Suppressor macrophage treated with lipopolysaccharide for 4 hours (primary cell): ENCODE measurements at places on chromosomes 2 and 18.

- DNase-seq = no peak
Observed at GRCh38 chr2:39787950-39788349, 8.9 kb upstream of the THUMPD2 start.

DNA sequence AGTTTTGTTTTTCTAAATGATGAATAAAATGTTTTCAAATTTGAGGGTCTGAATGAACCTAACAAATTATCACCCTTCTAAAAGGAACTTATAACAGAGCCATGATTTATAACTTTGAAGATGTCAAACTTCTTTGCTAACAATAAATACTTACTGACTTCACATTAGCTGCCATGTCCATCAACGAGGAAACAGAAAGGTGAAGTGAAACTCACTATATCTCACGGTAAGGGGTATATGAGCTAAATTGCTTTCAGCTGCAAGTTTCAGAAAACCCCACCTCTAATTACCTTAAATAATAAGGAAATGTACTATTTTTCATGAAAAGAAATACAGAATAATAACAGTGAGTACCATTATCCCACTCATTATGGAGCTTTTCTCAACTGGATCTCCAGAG, 350.8 kb upstream of the NT5C1B start:
- no peak for DNase-seq

DNA sequence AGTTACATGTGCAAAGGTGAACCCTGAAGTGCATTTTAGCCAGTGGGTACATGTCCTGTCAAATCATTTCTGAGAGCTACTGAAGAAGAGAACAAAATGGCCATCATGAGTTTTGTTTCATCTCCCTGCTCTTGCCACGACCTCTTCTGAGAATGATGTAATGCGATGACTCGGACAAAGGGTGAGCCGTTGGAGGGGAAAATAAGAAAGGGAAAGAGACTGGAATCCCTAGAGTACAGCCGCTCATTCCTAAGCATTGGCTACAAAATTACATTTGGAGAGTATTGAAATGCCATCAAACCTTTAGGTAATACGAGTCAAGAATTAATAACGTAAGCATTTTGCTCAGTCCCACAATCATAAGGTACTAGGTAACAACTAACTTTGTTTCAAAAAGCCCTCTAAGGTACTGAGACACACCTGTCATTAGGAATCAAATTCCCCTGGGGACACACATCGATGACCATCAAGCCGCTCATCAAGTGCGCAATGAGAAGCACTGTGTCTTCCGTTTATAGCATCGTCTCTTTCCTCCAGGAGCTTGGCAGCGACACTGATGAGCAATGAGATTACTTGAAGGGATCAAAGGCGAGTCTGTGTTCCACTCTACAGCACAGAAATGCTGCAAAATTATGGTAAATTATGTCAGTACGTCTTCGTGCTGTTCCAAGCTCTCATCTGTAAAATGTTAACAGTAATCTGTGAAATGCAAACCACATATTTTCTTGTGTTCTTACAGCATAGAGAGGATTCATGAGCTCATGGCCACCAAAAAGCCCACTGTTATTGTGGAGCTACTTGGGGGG, 97.3 kb upstream of the PIEZO2 start:
- peak; percentile 14 for DNase-seq

- no peak for DNase-seq
Observed at GRCh38 chr2:34498561-34498960, 899.5 kb upstream of the FAM98A start.

DNA sequence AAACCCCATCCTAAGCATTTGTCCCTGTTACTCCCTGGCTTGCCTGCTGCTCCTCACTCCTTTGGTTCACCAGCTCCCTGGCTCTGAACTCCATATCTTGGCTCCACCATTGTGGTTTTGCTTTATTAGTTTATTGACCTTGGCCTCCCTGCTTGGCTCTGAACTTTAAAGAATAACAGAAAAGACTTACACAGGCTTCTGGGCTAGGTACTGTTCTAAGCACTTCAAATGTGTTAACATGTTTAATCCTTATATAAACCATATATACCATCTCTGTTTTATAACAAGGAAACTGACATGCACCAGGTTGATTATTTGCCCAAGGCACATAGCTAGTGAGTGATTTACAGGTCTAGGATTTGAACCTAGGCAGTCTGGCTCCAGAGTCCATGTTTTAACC, 149.7 kb upstream of the CAPN13 start:
- DNase-seq = no peak

- DNase-seq = no peak
Observed at GRCh38 chr18:9846162-9846925, 39.4 kb upstream of the TXNDC2 start.

- no peak for DNase-seq
Observed at GRCh38 chr2:6254441-6254840, 562.3 kb downstream of the SOX11 start.

GRCh38 chr2:105373344-105373781, 25.5 kb downstream of the FHL2 start:
- no peak for DNase-seq

- no peak for DNase-seq
Observed at GRCh38 chr2:172861656-172862476, 126.2 kb downstream of the RAPGEF4 start.

GRCh38 chr2:14828223-14828622, 195.7 kb downstream of the LRATD1 start:
- no peak for DNase-seq

- DNase-seq = no peak
Observed at GRCh38 chr2:143623231-143623908, 494.2 kb downstream of the ARHGAP15 start.

- peak; percentile 94 for DNase-seq
Observed at GRCh38 chr2:96305091-96305978, at the start of gene SNRNP200. Gene SNRNP200 (minus strand): TSS chr2:96305546. CDS start chr2:96305437, 109 bp downstream.

- no peak for DNase-seq
Observed at GRCh38 chr2:112322919-112323318, 47.5 kb downstream of the ZC3H6 start.

- DNase-seq = no peak
Observed at GRCh38 chr2:103009871-103010270, 248.0 kb downstream of the TMEM182 start.

GRCh38 chr2:36556842-36557241, 41.1 kb downstream of the FEZ2 start:
- no peak for DNase-seq

- no peak for DNase-seq
Observed at GRCh38 chr2:4551691-4552474, 848.5 kb downstream of the DCDC2C start.

- DNase-seq = no peak
Observed at GRCh38 chr2:242051463-242051862, 181.9 kb downstream of the RTP5 start.

DNA sequence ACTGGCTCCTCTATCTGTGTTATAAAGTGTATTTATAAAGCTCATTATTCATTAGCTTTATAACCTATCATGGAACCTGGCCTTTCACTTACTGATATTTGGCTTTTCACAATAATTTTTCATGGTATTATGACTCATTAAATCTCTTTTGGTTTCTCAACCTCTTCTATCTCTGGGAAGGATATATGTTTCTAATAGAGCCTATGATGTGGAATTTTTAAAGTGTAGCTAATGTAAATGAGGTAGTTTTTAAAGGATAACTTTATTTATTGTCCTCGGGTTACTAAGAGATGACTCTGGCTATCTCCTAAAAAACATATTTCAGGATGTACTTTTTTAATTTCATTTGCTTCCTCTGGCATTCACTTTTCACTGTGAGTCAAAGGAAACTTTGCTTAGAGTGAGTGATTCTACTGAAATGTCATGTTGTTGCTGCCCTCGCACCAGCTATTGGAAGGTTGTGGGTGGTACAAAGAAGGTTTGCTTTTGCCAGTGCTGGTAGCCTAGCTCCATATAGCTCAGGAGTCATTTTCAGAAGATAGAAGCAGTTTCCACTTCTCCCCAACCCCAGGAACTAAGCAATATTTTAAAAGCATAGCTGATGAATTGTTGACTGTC, 85.2 kb upstream of the RPE start:
- DNase-seq = no peak

DNA sequence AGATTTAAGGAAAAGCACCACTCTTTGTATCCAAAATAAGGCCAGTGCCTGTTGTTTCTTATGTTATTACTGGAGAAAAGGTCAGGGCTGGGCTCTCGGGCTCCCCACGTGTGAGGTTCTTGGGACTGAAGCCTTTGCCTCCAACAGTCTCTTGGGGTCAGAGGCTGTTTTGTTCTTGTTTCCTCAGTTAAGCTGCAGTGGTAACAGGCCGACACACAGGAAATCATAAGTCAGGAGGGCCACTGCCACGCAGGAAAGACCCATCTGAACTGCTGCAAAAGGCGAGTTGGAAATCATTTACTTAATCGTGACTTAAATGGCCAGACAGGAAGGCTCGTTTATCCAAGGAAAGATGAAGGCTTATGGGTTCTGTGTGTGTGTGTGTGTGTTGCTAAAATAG, 30.3 kb upstream of the IL37 start:
- peak; percentile 20 for DNase-seq

DNA sequence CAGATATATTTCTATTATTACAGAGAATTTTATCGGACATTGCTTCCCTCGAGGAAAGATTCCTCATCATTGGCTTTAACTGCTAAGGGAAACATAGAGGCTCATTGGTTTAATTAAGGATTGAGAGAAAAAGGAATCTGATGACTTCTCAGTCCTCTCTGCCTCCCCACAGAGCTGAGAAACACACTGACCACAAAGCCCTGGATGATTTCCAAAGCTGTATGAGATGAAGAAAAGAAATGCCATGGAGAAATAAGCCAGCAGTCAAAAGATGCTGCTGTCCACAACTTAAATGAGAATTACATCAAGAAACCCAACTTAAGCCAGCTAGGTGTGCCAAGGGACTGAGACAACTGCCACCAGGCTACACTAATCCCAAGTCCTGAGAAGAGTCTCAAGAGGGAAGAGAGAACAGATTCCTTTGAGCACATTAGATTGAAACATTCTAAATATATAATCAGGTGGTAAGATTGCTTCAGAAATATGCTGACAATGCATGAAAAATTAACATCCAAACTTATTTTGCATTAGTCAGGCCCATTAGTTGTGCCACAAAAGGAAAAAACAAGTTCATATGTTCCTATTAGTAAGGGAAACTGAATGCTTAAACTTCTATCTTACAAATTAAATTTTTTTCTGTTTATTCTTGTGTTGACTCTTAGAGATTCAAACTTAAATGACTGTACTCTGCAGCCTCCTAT, 308.1 kb upstream of the CYRIA start:
- DNase-seq = no peak

GRCh38 chr2:19837235-19837766, 64.5 kb downstream of the TTC32 start:
- peak; percentile 1 for DNase-seq

DNA sequence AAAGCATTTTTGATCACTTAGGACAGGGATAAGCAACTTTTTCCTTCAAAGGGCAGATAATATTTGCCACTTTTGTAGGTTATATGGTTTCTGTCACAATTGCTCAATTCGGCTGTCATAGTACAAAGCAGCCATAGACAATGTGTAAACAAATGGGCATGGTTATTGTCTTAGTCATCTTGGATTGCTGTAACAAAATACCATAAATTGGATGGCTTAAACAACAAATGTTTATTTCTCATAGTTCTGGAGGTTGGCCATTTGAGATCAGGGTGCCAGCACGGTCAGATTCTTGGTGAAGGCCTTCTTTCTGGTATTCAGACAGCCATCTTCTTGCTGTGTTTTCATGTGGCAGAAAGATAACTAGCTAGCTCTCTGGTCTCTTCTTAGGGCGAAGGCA, 91.2 kb downstream of the TAF4B start:
- no peak for DNase-seq

GRCh38 chr2:109189751-109190150, 60.7 kb downstream of the SH3RF3 start:
- DNase-seq = no peak

DNA sequence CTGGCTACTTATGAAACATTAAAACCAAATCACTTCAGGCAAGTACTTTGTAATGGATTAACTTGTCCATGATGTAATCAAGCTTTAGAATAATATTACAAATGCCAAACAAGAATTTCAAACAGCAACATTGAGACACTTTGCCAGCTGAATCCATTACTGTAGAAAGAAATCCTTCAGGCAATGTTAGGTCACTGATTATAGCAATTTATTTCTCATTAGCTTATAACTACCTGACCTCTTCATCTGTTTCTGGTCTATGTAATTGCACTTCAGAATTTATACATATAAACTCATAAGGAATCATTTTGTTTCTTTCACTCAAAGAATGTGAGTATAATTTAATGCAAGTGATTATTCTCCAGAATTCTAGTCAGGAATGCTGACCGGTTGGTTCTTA, 692.6 kb upstream of the TMEFF2 start:
- DNase-seq = no peak

GRCh38 chr2:43225093-43225787, 1.2 kb downstream of the ZFP36L2 start:
- DNase-seq = peak; percentile 56

DNA sequence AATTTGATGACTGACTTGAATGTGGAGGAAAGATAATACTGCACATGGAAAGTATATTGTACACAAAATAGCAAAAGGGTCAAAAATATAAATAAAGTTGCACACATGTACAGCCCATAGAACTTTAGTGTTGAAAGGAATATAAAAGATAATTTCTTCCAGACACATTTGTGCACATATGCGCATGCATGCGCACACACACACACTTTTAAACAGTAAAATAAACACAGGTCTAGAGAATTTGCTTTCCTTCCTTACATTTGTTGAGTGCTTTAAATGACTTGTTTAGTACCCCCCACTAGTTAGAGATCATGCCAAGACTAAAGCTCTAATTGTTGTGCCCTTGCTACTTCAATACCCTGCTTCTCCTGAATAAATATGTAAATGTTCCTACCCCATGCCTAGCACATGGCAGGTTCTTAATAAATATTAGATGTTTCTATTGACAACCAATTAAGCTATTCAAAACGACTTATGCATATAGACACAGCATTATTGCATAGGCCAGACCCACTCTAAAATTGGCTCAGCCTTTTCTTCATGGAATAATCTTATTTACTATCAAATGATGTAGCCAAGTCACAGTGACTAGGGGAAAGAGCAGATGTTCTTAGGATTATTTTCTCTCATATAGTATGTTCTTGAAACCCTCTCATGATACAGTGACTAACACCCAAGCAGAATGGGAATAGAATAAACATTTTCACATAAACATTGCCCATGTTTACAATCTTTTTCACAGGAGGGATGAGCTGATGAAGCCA, 165.5 kb upstream of the ACVR2A start:
- no peak for DNase-seq

GRCh38 chr18:46374850-46375249, 270.7 kb downstream of the HAUS1 start:
- no peak for DNase-seq

GRCh38 chr2:238706163-238706562, 141.7 kb upstream of the TWIST2 start:
- no peak for DNase-seq

- no peak for DNase-seq
Observed at GRCh38 chr2:115574667-115575066, 1132.2 kb downstream of the DPP10 start.

- DNase-seq = no peak
Observed at GRCh38 chr2:88141952-88142351, 14.1 kb upstream of the FABP1 start.
